RCC 7860 (cell line): ENCODE measurements at places on chromosomes 2 and 18.

DNA sequence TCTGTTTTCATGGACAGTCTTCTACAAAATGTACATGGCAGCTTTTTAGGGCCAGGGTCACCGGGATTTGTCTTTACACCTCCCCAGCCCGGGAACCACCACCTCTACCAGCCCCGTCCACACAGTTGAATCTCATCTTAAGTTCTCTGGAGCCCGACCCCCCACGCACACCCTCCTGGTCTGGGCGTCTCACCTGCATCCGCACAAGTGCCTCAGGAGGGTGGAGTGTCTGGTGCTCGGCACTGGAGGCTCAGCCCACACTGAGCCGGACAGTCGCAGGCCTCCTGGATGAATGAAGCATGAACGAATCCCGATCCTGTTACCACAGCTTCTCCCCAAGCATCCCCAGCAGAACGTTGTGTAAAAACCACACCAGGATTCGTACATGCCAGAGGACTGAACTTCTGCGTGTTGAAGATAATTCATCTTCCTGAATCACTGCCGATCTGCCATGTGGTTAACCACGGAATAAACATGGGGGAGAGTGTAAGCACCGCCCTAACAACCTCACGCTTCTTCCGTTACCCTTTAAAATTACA is 162.0 kb downstream of the RTP5 start:
- DNase-seq: peak; percentile 71

- no peak for DNase-seq
Observed at GRCh38 chr2:134469516-134470115, 215.7 kb downstream of the MGAT5 start.

DNA sequence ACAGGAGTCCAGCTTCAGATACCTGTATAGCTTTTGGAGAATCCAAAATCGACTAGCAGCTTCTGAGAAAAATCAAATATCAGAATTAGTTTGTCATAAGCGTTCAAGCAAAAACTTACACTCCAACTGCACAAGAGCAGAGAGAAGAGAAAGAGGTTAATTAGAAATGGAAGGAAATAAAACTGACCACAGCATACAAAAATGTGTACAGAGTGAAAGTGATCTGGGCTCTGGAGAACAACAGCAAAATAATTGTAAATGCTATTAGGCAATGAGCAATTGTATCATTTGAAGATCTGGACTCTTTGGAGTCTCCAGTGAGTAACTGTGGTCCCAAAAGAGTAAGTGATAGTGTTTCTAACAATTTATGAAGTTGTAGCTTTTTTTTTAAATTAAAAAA is 867.3 kb downstream of the TRIB2 start:
- no peak for DNase-seq

DNA sequence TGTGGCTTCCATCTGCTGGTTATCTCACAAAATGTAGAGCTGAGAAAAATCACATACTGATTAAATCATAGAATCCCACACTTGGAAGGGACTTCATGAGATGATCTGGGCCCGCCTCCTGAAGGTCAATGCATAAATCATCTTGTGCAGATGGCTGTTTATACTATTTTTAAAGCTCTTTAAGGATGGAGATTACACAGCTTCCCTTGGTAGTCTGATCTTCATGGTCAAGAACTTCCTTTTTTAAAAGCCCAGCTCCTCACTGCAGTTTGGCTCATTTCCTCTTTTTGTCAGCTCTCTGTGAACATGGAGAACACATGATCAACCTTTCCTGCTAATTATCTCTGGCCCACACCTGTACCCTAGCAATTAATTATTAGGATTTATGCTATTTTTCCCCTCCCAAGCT is 25.9 kb downstream of the GCG start:
- DNase-seq: no peak

- DNase-seq: no peak
Observed at GRCh38 chr2:216787851-216788540, 71.9 kb downstream of the TNP1 start.

DNA sequence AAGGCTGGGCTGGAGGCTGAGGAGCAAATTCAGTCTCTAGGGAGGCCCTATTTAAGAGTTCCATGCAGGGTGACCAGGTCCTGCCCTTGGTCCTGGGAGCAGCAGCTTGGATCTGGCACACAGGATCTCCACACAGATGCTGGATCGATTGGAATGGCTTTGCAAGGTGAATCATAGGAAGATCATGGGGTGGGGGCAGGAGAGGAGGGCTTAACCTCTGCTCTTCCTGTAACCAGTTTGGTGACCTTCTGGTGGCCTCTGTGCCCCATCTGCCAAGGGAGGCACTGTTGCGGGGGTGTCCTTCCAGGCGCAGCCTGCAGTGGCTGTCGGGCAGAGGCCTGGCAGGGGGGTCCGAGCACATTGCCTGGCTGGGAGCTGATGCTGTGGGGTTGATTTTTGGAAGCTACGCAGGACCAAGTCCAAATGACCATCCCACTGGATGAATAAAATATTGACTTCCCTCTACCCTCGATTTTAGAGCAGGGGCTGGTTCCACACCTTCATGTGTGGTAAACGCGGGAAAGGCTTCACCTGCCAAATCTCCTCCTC is 79.7 kb downstream of the EDAR start:
- DNase-seq: no peak

GRCh38 chr2:85773692-85774091 is 19.9 kb downstream of the ATOH8 start:
- no peak for DNase-seq

GRCh38 chr18:41532344-41533086 is 422.5 kb upstream of the PIK3C3 start:
- no peak for DNase-seq

GRCh38 chr18:26646901-26647300 is 98.5 kb upstream of the KCTD1 start:
- no peak for DNase-seq

- DNase-seq: no peak
Observed at GRCh38 chr2:189602233-189602632, 21.6 kb upstream of the SLC40A1 start.

GRCh38 chr18:49933530-49934128 is 120.3 kb upstream of the ACAA2 start:
- DNase-seq: no peak

DNA sequence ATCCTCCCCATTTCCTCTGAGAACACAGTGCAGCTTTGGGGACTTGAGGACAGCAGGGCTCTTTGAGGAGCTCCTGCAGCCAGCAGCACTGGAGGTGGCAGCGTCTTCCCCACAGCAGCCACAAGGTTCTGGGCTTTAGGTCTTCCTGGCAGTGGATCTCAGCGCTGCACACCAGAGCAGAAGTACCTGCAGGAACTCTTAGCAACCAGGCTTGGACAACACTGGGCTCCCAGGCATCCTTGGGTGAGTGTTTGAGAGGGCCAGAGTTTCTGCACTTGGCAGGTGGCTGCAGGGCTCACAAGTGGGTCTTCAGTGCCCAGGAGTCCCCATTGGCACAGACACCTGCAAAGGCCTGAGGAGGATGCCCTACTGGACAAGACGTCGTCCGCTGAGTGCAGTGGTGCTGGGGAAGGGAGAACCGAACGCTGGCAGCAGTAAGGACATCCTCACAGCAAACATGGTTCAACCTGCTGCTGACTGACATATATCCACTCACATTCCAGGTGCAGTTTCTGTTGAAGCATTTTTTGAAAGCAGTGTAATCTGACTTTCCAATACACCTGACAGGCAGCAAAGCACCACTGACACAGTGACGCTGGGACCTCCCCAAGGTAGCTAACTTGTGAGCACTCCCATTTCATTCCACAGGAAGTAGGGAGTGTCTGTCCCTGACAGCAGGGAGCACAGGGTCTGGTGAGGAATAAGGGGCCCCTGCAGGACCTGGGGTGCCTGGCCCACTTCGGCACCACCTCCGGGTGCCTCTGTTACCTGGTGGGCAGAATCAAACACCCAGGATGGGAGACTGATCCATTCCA is 149.9 kb upstream of the COPS8 start:
- no peak for DNase-seq

DNA sequence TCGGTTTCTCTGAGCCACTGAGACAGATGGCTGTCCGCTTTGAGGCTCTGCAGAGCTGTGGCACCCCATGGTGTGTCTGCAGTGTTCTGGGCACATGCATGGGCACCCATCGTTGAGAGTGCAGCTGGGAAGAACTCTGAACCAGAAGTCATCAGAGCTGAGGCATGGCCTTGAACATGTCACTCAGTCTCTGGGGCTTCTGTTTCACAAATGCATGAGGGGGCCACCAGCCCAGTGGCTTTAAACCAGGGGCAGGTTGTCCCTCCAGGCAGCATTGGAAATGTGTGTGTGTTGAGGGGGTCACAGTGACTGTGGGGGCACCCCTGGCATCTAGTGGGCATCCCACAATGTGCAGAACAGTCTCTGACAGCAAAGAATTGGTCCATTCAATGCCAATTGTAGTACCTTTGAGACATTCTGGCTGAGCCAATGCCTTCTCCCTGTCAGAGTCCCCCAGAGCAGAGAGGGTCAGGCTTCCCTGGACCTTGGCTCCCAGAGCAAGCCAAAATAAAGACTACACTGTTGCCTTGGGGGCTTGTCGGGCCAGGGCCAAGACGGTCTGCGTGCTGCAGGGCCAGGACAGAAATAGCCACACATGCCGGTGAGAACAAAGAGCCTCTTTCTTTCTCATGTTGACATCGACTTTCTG is 9.3 kb upstream of the PSMD1 start:
- no peak for DNase-seq

DNA sequence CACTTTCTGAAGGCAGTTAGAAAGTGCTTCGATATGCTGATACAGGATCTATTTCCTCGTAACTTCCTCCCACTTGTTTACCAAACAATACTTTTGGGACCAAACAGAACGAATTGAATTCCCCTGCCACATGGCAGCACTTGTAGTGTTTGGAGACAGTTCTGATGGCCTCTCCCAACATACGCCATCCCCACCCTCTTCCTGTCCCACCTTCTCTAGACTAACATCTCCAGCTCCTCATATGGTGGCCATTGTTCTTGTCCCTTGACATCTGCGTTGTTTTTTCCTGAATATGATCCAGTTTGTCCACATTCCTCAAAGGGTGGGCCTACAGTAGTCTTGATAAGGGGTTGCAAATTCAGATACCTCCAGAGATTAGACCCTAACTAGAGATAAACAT is 53.4 kb upstream of the ANKRD44 start:
- no peak for DNase-seq

DNA sequence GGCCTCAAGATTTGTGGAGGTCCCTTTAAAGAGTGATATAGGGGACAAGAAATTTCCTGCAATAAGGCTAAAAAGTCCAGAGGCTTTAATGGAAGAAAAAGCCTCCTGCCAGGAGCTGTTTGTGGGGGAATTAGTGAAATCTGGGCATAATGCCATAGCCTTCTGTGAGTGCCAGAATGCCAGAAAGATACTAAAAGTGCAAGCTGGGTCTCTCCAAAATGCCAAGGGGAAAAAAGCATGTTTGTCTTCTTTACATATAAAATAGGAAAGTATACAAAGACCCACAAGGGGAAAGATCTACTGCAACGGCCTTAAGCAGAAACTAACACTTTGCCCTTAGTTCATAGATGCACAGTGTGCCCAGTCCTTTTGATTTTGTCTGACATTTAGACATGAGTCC is 647.7 kb upstream of the ZNF804A start:
- no peak for DNase-seq
